ENCODE measurements at places on chromosomes 6 and 20.

- DNase-seq = no peak
Observed at GRCh38 chr6:14545496-14545895, 427.9 kb downstream of the CD83 start.

DNA sequence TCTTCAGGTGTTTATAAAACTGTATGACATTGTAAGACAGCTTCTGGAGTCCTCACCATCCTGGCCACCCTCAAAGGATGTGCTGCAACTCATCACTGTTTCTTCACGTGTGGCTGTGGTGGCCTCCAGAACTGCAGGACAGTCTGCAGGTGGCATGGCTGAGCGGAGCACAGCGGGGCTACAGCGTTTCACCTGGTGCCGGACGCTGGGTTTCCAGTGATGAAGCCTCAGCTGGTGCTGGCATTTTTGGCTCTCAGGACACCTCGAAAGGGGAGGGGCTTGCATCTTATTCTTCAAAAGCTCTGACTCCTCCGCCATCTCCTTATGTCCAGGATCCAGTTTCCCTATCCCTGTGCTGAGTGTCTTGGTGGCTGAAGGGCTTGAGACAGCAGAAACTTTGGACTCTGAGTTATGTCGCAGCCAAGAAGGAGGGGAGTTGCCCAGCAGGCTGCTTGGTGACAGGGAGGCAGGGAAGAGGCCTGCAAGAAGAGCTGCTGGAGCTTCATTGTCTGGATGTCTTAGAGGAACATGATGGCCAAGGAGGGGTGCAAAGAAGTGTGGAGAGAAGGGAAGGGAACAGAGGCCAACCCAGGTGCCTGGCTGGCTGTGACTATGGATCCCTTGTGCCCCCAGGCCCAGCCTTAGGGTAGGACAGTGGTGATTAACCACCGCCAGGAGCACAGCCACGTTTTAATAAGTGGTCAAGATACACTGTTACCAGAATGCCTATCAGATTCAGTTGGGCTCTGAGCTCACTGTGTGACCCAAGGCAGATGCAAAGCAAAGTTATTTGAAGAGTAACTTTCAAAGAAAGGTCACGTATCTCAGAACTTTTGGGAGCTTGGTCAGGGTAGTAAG, 58.7 kb downstream of the GTF2H5 start:
- no peak for DNase-seq

DNA sequence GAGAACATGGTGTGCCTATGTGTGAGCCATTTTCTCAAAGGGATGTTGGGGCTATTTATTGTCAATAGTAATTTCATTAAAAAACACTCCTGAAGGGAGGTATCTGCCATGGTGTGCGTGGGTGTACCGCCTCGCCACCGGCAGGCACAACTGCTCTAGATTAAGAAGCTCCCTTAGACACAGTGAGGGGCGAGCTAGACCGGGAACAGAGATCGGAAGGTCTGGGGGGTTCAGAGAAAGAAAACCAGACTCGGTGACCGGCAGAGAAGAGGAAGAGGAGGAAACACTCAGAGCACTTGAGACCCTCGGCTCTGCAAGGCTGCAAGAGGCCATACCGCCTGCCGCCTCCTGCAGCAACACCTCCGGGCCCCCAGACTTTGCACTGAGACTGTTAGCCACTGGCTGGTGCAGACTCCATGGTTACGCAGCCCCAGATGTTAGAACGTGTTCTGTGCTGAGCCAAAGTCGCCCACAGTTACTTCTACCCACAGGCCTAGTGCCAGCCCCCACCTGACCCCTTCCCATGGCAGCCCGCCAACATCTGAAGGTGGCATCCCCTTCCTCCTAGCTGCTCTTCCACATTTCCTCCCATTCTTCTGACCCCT, 18.1 kb downstream of the PXDC1 start:
- no peak for DNase-seq

GRCh38 chr6:150740453-150740852, 125.0 kb upstream of the MTHFD1L start:
- no peak for DNase-seq

DNA sequence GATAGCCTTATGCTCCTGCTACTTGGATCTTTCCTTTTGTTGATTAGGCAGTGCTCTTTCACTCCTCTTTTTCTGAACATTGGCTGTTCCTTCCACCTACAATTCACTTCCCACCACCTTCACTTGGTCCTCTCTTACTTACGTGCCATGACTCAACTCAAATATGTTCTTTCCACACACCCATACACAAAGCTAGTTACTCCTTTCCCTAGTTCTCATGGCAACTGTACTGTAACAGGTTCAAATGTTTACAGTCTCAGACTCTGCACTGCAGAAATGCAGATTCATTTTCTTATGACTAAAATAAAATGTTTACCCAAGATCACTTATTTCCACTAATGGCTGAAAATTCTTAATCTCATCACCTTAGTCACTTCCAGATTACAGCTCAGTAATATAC, 174.0 kb upstream of the TSHZ2 start:
- DNase-seq = no peak

DNA sequence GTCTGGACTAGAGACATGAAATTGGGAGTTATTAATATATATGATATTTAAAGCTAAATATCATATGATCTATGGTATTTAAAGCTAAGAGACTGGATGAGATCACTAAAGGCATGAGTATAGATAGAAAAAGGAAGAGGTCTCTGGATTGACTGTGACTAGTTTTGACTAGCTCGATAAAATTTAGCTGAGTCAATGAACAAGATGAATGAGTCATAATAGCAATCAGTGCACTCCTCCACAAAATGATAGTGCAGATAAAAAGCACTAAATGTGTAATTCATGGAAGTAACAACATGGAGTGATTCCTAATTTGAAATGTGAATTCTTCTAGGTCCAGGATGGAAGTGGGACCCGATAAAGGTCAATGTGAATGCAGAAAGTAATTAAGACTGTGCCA, 127.4 kb downstream of the PFDN4 start:
- no peak for DNase-seq

DNA sequence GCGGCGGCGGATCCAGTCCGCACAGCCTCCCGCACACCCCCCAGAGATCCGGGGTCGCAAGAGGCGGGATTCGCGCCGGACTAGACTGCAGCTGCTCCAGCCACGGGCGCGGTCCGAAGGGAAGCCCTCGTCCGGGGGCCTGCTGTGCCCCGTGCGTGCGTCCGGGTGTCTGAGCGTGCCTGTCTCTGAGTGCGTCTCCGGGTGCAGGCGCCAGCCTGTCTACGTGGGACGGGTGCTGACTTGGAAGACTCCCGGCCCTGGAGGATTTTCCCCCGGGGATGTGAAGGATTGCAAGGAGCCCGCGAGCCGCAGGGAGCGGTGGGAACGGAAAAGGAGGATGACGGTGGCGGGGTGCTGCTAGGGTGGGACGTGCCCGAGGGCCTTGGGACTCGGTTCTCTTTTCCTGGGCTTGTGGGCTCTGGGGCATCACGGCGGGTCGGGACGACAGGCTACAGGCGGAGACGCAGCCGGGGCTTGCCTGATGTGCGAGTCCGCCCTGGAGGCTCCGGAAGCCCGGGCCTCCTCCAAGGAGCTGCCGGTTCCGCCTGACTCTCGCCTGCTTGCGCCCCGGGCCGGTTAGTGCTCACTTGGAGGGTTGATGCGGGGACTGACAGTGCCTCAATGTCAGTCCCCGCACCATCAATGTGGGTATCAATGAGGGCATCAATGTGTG, 5.7 kb downstream of the MAFB start:
- DNase-seq = no peak

DNA sequence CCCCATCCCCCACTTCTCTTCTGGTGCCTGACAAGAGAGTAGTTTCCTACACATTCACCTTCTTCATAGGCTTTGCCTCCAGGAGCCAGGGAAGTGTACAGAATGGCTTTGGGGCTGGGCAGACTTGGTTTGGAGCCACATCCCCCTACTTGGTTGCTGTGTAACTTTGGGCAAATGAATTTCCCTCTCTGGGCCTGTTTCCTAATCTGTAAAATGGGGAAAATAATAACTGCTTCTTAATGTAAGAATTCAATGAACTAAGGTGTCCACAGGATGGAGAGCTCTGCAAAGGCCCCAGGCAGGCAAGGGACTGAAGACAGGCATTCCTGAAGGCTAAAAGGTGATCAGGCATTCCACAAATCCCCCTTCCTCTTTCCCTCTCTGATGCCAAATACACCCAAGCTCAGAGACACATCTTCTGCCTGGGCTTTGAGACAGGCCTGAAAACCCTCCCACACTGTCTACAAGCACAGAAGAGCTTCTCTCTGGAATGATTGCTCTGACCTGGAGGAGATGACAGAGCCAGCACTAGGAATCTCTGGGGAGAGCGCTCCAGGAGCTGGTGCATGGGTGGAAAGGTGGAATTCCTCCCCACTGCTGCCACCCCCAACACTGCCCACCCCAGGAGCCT, 6.9 kb upstream of the C20orf203 start:
- DNase-seq = no peak

GRCh38 chr20:33789109-33789857, 21.9 kb upstream of the CHMP4B start:
- DNase-seq = no peak

DNA sequence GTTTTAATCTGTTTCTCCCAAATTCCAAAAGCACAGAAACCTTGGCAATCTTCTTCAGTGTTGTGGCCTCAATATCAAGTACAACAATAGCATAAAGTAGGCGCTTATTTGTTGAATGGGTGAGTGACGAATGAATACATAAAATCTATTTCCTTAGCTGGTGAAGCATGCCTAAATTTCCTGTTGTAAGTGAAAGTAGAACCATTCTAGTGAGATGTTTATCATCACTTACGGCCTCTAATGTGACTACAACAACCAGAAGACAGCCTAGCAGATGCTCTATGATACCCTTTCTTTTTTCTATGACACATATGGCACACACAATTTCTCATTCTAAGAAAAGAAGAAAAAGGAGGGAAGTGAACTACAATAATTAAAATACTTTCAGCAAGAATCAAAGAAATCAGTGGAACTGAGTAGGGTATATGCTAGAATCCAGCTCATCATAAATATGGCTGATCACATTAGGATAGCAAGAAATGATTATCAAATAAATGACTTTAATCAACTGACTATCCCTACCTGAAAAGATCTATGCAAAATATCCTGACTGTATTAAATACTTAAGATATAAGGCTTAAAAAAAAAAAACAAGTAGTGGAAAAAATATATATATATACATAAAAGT, 67.4 kb downstream of the BTBD9 start:
- no peak for DNase-seq

DNA sequence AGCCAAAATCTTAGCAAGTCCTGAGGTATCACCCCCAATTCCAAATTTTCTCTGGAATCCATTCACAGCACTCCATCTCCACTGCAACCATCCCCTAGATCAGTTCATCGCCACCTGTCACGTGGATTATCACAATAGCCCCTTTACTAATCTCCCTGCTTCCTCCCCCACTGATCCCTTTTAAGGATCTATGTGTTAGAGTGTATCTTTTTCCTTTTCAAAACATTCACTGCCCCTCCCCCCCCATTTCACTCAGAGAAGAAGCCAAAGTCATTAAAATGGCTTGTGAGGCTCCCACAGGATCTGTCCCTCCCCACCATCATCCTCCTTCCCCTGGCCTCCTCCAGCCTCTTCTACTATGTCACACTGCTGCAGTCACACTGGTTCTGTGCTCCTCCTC, 18.4 kb upstream of the SPAG4 start:
- DNase-seq = no peak

- no peak for DNase-seq
Observed at GRCh38 chr6:79030511-79030910, 47.5 kb downstream of the PHIP start.

GRCh38 chr6:166500246-166500645, 86.2 kb downstream of the RAMACL start:
- DNase-seq = no peak

DNA sequence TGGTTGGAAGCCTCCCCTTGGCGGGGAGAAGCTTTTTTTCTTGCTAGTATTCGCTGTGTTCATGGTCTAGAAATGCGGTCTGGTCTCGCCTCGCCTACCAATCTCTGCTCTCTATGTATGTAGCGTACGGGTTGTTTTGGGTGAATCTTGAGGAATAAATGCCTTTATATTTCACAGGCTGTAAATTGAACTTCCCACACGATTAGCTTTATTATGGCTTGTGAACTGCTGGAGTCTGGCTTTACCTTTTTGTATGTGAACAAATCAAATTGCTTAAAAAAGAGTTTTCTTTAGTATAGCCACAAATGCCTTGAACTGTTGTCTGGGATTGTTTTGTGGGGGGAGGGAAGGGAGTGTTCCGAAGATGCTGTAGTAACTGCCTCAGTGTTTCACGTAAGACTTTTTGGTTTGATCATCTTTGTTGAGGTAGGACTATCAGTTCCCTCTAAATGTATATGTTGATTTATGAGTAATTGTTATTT, 2.2 kb downstream of the INSM1 start:
- no peak for DNase-seq

DNA sequence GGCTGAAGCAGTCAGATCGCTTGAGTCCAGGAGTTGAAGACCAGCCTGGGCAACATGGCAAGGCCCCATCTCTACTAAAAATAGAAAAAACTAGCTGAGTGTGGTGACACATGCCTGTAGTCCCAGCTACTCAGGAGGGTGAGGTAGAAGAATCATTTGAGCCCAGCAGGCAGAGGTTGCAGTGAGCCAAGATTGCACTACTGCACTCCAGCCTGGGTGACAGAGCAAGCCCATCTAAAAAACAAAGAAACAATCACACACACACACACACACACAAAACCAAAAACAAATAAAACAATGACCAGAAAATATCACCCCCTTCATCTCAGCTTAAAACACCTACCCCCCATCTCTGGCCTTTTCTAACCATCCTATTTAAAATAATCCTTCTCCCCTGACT, 68.0 kb downstream of the BTBD9 start:
- no peak for DNase-seq

DNA sequence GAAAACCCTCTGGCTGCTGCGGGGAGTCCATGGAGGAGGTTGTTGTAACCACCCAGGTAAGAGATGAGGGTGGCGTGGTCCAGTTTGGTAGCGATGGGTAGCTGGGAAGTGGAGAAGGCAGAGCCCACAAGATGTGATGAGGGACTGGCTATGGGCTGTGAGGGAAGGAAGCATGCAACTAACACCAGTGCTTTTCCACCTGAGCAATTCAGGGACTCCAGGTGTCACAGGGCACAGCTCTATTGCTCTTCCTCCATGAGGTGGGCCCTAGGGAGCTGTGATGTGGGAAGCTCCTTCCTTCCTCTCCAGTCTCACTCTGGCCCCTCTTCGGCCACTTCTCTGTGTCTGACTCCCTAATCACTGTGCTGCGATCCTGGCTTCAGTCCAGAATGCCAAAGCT, 32.4 kb upstream of the TGM6 start:
- no peak for DNase-seq

GRCh38 chr6:16757332-16757731, 3.9 kb downstream of the ATXN1 start:
- no peak for DNase-seq

Data from activated T-helper 9 cell treated with anti-CD3 and anti-CD28 coated beads, Interleukin-2, amount 50 U/mL, for 16 hours (primary cell).